Stimulated activated CD4-positive, alpha-beta T cell treated with anti-CD3 and anti-CD28 coated beads, Interleukin-4, amount 100 ng/mL, for 24 hours (primary cell): ENCODE measurements at places on chromosomes 2 and 18.

DNA sequence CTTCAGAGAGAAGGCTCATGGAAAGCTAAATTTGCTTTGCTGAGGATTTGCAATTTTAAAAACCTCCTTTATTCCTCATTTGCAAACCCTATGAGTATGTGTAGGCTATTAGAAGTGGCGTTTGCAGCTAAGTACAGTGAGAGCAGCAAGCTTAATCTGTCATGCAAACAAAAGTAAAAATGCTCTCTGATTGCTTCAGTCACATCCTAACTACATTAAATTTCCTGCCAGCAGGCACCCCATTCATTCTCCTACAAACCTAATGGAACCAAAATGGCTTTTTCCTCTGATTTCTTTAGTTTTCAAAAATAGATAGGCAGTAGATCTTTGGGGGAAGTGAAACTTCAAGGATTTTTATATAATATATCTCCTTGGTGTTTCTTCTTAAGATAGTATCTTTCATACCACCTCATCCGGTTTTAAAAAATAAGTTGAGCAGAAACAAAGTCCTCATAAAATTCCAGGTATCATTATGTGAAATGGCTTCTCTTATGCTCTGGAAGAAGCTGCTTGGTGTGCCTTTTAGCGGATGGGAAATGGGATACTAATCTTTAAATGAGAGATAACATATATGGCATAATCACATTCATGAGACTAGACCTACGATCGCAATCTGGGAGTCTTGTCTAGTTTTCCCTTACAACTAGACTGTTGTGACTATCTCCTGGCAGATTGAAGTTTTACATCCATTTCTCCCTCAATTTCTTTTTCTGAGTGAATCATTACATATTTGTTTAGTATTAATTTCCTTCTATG, 49.1 kb downstream of the CLIP4 start:
- DNase-seq: no peak

- DNase-seq: no peak
Measured at GRCh38 chr18:30361864-30362540, 680.5 kb downstream of the DSC3 start.

- no peak for DNase-seq
Measured at GRCh38 chr18:55875371-55875901, 287.4 kb upstream of the TCF4 start.

DNA sequence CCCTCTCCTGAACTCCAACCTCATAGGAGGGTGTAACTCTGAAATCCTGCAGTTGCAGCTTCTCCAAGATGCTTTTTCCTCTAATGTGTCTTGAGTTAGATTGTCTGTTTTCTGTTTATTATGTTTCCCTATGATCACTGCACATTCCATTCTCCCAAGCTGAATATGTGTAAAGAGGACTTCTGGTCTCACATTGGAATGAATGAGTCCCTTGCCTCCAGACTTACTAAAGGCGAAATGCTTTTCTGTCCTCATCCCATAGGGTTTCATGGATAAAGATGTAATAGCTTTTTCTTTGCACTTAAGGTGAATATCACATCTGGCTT, 35.5 kb upstream of the CYP27A1 start:
- no peak for DNase-seq

GRCh38 chr2:107735201-107735600, 91.5 kb upstream of the RGPD4 start:
- DNase-seq: no peak

- DNase-seq: no peak
Measured at GRCh38 chr2:176234156-176234555, 35.1 kb upstream of the MTX2 start.
